ENCODE measurements at places on chromosomes 3 and 15.

- no peak for DNase-seq
These were observed 453.9 kb upstream of the PROK2 start for GRCh38 chr3:72238801-72239200.

DNA sequence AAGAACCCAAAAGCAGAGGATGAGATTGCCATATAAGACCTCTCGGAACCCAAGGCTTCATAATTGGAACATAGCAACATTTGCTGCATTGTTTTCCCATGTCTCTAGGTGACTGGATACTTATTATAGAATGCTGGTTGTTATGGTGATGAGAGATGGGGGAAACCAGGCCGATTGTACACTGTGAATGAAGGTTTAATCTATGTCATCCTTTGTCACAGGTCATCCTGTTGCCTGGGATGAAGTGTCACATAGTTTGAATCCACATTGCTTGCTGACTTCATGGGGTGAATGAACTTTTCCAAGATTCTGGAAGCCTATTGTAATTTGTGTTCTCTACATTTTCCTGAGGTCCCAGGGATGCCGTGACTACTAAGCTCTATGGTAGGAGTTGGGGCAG lies 41.8 kb downstream of the CLEC3B start:
- DNase-seq: no peak

DNA sequence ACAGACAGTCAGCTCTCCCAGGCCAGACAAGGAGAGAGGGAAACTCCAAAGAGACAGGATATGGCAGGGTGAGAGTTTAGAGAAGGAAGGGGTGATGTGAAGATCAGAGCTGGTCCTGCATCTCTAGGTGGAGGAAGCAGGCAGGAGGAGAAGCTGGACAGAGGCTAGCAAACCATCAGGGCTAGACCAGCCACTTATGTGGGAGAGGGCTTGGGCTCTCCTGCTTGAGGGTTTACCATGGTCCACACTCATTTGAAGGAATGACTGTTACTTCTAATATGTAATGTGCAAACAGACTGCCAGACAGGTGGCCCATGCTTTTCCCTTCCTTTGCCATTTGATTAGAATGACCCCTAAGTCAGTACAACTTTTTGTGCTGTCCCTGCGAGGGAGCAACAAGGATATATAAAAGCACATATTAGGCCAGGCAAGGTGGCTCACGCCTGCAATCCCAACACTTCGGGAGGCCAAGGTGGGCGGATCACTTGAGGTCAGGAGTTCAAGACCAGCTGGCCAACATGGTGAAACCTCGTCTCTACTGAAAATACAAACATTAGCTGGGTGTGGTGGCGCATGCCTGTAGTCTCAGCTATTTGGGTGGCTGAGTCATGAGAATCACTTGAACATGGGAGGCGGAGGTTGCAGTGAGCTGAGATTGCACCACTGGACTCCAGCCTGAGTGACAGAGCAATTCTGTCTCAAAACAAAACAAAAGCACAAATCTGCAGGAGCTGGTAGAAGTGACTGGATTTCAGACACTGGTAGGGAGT lies 41.0 kb upstream of the MANF start:
- DNase-seq: no peak

DNA sequence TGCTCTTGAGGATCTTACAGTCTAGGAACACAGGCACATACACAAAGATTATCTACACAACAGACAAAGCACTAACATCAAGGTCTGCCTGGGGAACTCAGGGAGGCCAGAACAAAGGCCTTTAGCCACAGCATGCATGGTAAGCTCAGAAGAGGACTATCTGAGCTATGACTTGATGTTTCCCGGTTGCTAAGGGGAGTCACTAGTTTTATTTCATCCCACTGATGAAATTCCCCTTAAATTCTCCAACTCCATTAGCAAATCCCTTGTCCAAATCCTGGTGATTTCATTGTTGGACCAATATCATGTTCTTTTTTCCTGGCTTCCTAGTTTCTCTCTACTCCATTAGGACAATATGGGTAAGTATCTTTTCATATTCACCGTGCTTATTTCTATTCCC lies 23.3 kb downstream of the FBN1 start:
- DNase-seq: no peak

GRCh38 chr15:37926136-37926535 lies 8.3 kb upstream of the TMCO5A start:
- no peak for DNase-seq

DNA sequence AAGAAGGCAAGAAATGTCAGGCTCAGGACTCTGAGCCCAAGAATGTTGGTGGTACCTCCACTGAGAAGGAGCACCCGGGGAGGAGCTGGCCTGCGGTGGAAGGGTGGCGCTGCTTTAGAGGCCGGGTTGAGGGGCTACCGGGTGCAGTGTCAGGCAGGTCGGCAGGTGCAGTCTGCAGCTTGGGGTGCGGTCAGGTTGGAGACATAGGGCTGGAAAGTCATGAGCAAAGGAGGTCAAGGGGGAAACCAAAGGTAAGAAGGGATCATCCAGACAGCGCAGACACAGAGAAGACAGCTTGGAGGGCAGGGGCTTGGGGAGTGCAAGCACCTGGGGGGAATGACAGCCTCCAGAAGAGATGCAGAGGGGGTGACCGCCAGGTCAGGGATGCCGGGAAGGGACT lies 274.4 kb upstream of the LYSMD4 start:
- no peak for DNase-seq

- no peak for DNase-seq
These were observed 357.9 kb downstream of the LSAMP start for GRCh38 chr3:116087426-116087825.

DNA sequence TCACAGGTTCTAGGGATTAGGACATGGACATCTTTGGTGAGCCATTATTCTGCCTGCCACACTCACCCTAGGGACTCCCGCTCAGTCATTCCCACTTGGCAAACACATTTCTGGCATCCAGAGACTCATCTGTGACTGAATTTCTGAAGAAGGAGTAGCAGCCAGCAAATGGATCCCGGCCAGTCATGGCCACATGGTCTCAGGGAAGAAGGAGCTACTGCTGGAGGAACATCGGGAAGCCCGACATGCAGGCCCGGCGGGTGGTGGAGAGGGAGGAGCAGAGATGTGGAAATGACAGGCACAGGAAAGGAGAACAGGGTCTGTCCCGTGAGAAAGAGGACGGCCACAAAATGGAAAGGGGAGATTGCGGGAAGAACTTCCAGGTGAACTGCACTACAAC lies 65.4 kb downstream of the SEMA5B start:
- no peak for DNase-seq

DNA sequence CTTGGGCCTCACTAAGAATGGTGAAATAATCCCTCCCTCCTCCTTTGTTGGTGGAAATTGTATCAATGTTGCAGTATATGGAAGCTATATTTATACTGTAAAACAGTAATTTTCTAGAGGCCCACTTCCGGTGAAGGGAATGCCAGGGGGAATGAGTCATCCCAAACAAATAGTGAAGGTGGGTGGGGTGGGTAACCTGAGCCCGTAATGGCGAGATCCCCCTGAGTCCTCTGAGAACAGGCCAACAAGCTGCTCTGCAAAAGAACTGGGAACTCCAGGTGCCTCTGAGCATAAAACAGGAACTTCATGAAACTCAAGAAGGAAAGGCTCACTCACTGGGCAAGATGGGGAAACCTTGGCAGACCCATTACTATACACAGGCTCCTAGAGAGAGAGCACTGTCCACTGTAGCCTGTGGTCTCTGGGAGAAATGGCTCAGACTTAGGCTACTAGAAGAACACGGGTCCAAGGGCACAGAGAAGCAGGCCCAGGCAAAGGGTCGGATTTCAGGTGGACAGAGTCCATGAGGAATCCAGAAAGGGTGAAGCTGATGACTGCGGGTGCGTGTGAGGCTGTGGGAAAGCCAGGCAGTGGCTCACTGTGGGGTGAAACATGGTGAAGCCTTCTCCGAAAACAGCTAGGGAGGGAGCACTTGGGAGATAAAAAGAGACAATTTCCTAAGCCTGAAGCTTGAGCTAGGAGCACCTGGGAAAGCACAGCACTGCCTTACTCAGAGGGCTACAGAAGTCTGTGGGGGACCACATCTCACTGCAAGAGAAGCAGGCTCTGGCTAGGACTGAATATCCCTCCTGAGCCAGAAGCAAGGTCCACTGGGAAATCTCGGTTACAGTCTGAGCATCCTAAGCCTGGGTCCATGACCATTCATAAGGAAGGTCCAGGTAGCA lies 19.8 kb downstream of the LARP6 start:
- DNase-seq: no peak

- DNase-seq: no peak
These were observed 115.9 kb downstream of the IQSEC1 start for GRCh38 chr3:12957339-12957738.

DNA sequence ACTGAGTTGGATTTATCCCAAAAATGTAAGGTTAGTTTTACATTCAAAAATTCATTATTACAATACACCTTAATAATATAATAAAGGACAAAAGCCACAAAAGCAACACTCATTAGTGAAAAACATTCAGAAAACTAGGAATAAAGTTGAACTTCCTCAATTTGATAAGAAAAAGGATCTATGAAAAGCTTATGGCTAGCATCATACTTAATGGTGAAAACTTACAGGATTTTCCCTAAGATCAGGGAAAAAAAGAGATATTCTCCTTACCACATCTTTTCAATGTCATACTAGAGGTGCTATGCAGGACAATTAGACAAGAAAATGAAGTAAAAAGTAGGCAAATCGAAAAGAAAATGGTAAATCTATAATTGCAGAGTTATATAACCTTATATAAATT lies 279.9 kb downstream of the CGGBP1 start:
- no peak for DNase-seq

DNA sequence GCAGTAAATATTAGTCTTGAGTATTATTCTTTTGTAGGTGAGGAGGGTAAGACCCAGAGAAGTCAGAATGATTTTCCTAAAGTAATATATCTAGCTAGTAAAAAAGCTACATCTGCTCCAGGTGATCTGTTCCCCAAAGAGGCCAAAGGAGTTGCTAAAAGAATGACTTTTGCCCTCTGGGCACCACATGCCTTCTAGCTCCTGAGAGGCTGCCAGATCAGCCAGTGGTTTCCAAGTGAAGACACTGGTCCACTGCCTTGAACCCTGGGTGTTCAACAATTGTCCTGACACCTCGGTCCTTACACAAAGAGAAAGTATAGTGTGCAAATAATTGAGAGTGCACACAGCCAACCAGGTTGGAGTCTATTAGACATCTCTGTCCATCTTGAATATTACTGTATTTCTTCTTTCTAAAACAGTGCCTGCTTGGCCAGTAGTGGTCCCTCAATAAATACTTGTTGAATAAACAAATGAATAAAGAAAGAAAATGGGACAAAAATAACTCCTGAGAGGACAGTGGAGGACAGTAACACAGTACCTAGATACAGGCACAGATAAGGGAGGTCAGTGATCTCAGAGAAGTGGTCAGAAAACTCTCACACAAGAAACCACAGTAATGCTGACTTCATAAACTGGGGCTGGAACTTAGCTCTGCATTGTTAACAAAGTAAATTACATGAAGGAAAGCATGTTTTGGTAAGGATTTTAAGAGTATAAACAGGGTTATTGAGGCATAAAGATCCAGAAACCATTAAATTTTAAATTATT lies 56.6 kb upstream of the CSTA start:
- no peak for DNase-seq

DNA sequence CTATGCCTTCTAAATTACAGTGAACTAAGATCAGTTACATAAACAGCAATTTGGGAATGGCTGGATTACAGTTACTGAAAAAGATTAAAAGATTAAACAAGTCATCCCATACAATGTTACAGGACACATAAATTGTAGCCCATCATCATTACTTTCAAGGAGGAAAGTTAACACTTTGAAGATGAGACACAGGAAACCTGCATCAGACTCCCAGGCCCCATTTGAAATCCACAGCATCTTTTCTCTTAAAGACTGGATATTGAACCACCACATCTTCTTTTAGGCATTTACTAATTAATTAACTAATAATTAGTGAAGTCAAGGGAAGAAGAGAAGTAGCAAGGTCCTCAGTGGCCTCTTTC lies 170.2 kb downstream of the PLCL2 start:
- DNase-seq: no peak

- no peak for DNase-seq
These were observed 82.1 kb upstream of the BCHE start for GRCh38 chr3:165919284-165919683.
